ENCODE measurements at places on chromosomes 2 and 18.

DNA sequence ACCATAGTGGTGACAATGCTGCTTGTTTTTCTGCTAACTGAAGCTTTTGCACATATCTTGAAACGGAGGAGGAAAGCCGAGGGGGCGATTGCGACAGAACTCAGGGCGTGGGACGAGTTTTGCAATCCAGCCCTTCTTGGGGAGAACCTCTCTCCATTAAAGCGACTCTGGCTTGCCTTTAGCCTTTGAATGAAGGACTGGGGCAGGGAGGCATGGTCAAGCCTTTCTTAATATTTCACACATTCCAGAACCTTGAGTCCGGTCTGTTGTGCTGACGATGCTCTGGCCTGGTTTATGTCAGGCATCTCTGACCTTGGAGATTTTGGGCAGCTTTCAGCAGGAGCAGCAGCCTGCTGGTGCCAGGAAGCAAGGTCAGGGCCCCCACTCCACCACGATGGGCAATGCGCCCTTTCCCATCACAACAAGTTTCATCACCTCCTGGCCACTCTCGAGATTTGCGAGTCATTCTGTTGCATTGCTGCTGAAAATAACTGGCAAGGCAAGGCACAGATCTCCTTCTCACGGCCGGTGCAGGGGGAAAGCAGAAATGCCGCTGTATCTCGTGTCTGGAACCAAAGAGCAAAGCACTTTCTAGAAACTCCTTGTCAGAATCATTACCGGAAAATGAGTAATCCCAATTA lies 10.8 kb downstream of the EMILIN2 start:
- no peak for DNase-seq

- no peak for DNase-seq
Measured at GRCh38 chr18:27165412-27165811, 19.7 kb downstream of the CHST9 start.

GRCh38 chr2:22946553-22946952 lies 438.4 kb upstream of the KLHL29 start:
- DNase-seq = no peak

DNA sequence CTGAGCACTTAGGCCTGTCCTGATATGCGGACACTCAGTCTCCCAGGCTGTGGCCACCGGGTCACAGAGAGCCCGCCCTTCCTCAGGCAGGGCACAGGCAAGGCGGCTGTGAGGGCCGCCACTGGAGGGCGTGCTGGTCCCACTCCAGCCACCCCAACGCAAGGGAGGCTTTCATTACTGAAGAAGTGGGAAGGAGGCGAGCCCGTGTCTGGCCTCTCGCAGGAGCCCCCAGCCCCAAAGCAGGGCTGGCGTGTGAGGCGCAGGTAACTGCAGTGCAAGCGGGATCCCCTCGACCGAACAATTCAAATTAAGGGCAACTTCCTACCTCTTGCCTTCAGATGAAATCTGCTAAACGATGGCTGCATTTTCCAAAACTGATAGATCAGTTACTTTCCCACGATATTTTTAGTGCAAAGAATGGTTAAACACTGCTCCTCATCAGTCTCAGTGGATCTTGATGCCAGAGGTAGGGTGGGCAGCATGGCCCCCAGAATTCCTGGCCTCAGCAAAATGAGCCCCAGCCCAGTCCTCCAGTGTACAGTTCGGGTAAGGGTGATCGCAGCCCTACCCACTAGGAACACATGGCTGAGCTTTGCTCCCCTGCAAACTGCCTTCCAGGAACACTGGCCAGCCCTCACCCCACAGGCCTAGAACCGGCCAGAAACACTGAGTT lies 97.2 kb downstream of the SEPTIN10 start:
- no peak for DNase-seq

DNA sequence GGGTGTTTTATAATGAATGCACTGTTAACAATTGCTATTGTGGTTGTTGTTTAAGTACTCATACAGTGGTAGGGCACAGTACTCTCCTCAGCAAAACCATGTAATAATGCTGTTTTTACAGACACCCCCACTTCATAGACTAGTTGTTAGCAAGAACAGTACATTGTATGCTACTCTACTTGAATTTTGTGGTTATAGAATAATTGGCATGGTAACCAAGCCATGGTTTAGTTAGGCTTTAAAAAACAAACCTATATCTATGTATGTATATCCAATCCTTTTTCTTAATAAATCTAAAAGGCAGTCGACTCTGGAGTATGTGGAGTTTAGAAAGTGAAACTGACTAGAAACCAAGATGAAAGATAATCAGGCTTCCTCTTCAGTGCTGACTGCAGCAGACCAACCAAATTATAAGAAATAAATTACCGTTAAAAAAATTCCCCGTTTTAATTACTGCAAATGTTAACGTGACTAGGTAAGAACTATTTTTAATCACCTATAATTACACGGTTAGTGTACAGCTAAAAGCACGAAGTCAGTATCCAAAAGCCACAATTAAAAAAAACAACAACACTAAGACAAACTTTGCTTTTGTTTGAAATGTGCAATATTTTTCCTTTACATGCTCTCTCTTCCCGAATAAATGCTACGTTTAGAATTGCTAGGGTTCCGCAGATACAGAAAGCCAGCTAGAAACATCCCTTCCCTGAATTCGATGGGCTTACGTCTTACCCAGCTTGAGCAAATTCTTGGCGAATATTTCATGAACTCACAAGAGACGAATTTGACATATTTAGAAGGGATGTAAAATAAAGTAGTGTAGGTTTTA lies 113.3 kb upstream of the SERTAD2 start:
- no peak for DNase-seq

- no peak for DNase-seq
Measured at GRCh38 chr18:69518989-69519388, 118.3 kb downstream of the DOK6 start.

DNA sequence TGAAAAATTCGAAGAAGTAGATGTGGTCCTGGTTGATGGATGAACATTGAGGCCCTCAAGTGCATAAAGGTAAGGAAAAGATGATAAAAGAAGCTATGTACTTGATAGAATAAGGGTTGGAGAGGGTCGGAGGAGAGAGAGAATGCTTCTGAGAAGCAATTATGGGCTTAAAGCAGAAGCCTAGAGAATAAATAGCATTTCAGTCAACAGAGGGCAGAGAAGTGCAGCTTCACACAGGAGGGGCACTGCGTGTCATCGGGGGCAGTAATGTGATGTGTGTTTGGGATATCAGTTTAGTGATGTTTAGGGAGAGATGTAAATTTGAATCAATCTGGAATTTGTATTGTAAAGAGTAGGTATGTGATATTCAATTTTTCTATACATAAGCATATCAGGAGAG lies 334.5 kb downstream of the PIK3C3 start:
- no peak for DNase-seq

DNA sequence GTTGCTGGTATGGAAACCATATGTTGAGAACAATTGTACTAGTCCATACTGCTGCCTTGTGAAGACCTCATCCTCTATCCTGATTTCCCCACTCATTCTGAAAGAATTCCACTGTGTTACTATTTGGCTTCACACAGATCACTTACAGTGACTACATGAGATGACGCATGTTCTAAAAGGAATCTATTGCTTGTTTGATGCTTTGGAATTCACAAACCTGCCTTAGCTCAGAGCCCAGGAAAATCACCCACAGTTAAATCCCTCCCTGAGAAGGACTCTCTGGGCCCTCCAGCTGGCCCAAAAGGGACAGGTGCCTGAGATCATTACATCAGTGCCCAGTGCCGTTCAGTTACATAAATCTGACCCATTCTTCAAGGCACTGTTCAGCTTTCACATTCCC lies 45.3 kb downstream of the KLHL29 start:
- no peak for DNase-seq

DNA sequence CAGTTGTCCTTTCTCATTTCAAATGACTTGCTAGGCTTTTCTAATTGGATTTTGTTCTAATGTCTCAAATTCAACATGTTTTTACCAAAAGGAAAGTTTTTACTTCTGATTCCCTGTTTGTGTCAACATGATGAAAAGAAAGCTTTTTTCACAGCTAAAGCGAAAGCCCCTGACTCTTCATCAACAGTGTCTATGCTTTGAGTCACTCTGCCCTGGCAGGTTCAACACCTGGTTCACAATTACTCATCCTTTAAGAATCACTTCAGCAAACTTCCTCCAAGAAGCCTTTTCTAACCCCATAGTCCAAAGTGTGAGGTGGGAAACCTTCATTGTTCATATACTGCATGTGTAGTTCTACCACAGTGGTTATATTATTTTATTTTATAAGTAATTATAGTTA lies 7.6 kb upstream of the DSG2 start:
- DNase-seq = no peak

GRCh38 chr2:84846741-84847142 lies 34.1 kb downstream of the TRABD2A start:
- no peak for DNase-seq

- no peak for DNase-seq
Measured at GRCh38 chr2:188527581-188527993, 235.9 kb downstream of the GULP1 start.

DNA sequence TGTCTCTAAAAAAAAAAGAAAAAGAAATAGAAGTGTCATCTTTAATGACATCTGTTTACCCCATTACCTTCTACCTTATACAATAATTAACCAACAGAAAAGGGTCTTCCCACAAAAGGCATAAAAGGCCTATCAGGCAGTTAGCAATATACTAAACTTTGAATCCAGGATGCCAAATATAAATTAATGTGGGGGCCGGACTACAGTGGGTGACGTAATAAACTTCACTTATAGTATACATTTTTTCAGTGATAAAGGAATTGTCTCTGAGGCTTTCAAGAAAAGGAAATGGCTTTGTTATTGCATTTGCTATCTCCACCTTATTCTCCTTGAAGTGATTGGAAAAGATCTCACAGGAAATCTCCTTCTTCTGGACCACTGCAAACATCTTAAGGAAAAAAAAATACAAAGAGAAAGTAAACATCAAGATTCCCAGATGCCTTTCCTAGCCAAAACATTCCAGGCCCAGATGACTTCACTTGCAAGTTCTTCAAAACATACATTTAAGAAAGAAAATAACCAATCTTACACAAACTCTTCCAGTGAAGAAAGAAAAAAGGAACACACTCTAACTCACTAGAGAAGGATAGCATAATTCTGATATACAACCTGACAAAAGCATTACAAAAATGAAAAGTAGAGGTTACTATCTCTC lies 126.2 kb upstream of the CAB39 start:
- no peak for DNase-seq

- DNase-seq = no peak
Measured at GRCh38 chr2:195732574-195732973, 75.5 kb downstream of the SLC39A10 start.

DNA sequence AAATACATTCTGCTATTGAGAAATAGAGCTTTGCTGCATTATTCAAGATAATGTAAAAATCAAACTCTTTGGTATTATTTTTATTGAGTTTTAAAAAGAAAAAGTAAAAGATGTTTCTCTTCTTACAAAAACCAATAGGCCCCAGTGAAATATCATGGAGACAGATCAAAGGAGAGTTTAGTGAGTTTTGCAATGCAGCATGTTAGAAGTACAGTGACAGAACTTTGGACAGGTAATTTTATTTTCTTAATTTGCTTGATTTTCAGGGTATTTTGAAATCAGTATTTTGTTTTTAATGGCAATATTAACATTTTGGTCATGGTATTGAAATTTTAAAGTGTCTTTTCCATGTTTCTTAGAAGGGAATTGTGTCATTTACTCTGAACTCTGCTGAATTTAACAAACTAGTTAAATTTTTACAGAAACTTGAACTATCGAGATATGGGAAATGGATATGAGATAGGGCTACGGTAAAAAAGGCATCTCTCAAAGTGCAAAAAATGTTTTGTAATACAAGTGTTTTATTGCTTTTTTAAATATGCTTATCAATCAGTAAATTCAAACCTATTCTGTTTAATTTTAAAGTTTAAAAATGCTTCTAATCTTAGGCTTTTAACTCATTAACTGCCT lies 13.8 kb downstream of the DNAJC10 start:
- no peak for DNase-seq

DNA sequence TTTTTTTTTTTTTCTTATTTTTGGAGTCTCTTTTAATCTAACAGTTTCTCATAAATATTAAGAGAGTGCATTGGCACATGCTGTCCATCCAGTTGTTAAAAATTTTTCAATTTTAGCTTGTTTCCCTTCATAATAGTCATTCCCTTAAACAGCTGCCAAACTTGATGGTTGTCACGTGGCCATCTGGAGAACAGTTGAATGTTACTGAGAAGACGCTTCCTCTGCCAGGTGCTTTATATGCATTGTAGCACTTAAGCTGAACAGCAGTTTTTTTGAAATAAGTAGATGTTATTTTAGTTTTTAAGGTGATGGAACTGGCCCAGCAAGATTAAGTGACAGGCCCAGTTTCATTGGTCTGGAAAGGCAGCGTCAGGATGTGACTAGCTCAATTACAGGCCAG lies 3.3 kb downstream of the SMARCAL1 start:
- no peak for DNase-seq

GRCh38 chr2:190766595-190766994 lies 114.0 kb upstream of the GLS start:
- no peak for DNase-seq

DNA sequence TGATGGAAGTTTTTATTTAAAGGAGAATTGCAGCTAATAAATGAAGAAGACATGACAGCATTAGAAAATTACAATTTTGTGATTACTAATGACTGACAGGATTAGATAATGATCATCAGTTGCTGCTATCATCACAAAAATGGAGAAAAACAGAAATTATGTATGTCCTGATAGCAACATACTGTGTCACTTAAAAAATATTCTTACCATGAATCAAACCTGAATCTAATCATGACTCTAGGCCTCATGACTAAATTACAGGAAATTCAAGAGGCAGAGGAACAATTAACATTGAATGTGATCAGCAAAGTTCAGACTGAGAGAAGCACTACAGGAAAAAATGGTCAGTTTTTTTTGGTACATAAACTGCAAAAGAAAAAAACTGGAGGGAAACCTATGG lies 147.8 kb downstream of the PMAIP1 start:
- DNase-seq = no peak

DNA sequence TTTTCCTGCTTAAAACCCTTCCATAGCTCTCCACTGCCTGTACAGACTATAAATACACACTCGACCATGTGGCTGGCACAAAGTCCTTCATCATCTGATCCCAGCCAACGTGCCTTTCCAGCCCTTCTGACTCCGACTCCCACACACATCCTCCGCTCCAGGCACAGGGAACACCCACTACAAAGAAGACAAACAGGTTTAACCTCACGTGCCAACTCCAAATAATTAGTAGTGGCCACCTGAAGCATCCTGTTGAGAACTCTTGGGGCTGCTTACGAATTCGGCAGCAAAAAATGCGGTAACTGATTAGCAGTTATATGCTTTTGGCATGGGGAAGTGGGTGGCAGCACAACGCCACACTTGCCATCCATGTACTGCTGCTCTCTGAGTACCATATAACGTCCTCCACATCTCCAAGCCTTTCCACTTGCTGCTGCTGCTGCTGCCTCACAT lies 12.1 kb downstream of the SPIRE1 start:
- no peak for DNase-seq

DNA sequence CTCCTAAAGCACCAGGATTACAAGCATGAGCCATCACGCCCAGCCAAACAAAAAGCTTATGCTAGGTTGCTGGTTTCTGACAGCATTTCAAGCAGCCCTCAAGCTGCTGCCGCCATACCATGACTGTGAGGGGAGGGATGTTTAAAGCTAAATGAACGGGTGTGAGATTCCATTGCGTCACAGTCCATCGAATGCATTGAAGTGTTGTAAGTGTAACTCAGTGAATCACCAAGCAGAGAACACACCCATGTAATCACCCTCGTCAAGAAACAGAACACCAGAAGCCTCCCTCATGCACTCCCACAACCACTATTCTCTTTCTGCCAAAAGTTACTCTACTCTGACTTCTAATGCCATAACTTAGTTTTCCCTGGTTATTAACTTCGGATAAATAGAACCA lies 32.8 kb upstream of the MC5R start:
- DNase-seq = no peak

- DNase-seq = no peak
Measured at GRCh38 chr2:201058914-201059313, 12.6 kb downstream of the HYCC2 start.

Measured in stimulated activated CD8-positive, alpha-beta memory T cell treated with anti-CD3 and anti-CD28 coated beads, Interleukin-15, amount 100 ng/mL, for 24 hours (primary cell).